ENCODE measurements at places on chromosomes 11 and 22.

- DNase-seq = no peak
Measured at GRCh38 chr22:44245867-44246266, 65.1 kb downstream of the PARVG start.

DNA sequence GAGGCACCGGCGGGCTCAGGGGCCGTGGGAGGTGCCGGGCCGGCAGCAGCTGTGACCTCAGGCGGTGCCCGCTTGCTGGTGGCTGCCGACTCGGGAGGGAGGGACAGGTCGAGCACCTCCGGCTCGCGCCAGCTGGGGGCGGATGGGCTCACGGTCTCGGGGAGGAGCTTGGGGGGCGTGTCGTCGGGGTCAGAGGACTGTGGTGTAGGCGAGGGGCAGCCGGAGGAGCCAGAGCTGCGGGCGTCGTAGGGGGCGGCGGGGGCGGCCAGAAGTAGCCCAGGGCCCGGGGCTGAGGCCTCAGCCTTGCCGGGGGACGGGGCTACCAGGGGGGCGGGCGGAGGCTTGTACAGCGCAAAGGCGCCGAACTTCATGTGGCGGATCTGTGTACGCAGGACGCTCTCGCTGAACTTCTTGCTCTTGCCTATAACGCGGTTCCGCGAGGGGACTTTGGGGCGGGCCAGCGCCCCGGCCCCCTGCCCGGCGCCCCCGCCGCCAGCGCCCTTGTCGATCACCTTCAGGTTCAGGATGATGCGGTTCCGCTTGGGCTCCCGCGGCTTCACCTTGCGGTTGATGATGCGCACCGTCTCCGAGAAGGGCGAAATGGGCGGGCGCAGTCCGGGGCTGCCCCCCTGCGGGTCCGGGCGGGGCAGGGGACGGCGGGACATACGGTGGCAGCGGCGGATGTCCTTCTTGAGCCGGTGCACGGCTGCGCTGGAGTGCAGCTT, 5.5 kb downstream of the CBX6 start:
- no peak for DNase-seq

GRCh38 chr22:19331975-19332374, 40.5 kb upstream of the CLTCL1 start:
- DNase-seq = no peak

GRCh38 chr11:69264486-69264885, 29.5 kb upstream of the MYEOV start:
- no peak for DNase-seq

GRCh38 chr11:117999354-117999993, 13.3 kb downstream of the IL10RA start:
- no peak for DNase-seq

- no peak for DNase-seq
Measured at GRCh38 chr22:44224166-44224565, 43.4 kb downstream of the PARVG start.
